Stimulated activated CD4-positive, alpha-beta T cell treated with anti-CD3 and anti-CD28 coated beads, Interleukin-4, amount 100 ng/mL, for 24 hours (primary cell): ENCODE measurements at places on chromosomes 16 and 17.

DNA sequence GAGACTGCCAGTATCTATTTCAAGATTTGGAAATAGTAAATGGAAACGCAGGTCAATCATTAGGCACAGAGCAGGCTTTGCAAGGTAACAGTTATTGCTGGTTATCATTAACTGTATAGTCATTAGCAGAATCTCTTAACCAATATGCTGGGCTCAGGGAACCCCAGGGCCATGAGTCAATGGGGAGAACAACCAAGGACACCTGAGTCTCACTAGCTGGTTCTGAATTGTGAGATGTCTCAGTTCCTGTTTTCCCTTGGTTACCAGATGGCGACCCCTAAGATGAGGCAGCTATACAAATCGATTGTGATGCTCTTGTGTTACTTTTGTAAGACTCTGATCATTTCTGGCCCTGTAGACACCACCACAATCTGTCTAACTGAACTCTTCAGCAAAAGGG lies 385.3 kb downstream of the HAPSTR1 start:
- DNase-seq: no peak

GRCh38 chr16:84995663-84996062 lies 15.7 kb downstream of the ZDHHC7 start:
- DNase-seq: peak; percentile 22

DNA sequence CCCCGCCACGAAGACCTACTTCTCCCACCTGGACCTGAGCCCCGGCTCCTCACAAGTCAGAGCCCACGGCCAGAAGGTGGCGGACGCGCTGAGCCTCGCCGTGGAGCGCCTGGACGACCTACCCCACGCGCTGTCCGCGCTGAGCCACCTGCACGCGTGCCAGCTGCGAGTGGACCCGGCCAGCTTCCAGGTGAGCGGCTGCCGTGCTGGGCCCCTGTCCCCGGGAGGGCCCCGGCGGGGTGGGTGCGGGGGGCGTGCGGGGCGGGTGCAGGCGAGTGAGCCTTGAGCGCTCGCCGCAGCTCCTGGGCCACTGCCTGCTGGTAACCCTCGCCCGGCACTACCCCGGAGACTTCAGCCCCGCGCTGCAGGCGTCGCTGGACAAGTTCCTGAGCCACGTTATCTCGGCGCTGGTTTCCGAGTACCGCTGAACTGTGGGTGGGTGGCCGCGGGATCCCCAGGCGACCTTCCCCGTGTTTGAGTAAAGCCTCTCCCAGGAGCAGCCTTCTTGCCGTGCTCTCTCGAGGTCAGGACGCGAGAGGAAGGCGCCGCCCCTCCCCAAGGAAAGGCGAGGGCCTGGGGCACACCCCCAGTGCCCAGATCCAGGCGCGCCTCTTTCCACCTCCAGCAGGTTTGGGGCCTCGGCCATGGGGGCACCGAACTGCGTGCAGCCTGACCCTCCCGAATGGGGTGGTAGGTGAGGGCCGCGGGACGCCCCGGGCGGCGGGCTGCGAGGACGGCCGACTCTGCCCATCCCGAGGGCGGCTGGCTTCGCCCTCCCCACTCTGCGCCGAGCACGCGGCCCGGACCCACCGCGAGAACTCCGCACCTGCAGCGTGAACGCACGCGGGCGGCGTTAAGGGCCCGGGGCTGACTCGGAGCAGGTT lies 664 bp downstream of the HBQ1 start:
- peak; percentile 85 for DNase-seq

DNA sequence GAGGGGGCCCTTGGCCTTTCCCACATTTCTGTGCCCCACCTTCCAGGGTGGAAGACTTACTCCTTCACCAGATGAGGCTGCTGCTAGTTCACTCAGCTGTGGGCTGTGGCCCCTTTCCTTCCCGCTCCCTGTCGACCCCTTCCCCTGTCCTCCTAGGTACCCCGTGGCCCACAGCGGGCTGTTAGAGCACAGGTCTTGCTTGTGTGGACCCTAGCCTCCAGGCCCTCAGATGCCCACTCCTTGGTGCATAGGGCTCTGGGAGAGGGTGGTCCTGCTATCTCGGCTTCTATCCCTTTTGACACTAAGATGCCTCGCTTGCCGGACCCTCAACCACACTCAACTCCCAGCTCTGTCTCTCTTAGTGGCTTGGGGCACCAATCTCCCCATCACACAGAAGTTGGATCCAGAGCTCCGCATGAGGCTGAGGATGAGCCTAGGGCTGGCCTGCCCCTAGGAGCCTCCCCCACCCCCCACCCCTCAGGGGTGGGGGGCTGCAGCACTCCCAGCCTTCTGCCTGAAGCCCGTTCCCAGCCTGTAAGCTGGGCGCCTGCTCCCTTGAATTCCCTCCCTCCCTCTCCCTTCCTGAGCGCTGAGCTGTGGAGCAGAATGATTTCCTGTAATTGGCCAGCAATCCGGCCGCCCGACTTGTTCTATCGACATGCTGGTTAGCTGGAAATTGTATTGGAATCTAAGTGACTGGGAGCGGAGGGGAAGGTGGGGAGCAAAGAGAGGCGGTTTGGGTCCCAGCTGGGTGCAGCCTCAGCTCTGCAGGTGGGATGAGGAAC lies 30.9 kb downstream of the DCAKD start:
- DNase-seq: no peak

DNA sequence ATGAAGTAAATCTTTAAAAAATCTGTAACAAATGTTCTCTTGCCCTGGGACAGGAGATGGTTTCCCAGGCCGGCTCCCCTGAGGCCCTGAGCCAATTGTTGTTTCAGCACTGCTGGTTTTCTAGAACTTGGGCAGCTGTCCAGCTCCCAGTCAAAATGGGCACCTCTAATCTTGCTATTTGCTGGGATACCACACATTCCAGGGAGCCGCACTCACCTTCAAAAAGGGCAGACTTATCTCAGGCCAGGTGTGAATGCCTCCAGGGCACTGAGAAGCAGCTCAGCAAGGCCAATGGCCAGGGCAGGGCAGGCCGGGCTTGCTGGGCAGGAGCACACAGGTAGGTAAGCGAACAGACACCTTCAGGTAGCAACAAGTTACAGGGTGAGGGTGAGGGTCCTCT lies 24.4 kb downstream of the TRIM16 start:
- DNase-seq: no peak
